ENCODE measurements at places on chromosomes 1 and 21.

GRCh38 chr1:68314151-68314780 lies 81.9 kb upstream of the WLS start:
- DNase-seq = no peak

DNA sequence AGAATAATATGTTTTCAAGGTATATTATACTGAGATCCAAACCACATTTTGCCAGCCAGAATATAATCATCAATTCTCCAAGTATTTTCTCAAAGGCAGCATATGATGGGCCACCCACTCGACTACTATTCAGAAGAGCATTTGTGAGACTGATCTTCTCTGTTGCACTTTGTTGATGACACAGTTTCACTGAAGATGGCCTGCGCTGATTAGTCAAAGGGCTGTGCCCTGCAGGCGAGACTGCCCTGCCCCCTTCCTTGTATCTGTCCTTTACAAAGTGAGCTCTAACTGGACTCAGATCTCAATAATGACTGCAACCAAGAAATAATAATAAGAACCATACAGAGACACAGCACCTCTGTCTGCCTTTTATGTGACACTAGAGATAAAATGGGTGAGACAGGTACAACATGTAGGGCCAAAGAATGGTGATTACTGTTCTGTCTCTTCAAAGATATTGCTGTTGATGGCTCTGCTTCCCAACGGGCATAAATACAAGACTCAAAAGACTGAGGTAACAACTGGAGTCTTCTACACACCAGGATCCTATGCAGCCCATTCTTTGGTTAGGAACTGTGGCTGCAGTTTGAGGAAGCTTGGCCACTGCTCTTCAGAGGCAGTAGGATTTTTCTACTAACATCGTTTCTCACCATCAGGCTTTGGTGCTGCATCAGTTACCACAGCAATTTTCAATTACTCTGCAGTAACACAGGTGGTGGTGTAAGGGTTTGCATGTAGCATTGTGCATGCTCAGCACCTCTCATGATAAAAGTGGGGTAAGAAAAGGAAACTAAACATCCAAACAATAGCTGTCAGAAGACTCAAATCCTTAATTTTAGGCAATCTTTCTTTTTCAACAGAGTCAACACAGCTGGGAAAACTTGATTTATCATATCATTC lies 481.1 kb downstream of the PTBP2 start:
- peak; percentile 54 for DNase-seq

GRCh38 chr1:201710632-201711597 lies 118.0 kb upstream of the IPO9 start:
- DNase-seq = no peak

DNA sequence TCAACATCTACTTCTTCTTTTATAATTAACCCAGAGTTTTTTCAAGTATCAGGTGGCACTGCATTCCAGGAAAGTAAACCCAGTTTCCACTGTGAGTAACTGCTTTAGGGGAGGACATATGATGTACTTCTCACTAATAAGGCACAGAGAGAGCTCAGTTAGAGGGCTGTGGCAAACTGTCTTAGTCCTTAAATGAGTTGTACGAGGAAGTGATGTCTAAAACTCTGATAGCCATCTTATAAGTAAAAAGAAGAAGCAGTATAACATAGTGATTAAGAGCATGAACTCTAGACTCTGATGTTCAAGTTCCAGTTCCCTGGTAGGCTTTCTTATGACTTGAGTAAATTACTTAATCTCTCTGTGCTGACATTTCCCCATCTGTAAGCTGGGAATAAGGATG lies 58.7 kb upstream of the PTGS2 start:
- DNase-seq = no peak

DNA sequence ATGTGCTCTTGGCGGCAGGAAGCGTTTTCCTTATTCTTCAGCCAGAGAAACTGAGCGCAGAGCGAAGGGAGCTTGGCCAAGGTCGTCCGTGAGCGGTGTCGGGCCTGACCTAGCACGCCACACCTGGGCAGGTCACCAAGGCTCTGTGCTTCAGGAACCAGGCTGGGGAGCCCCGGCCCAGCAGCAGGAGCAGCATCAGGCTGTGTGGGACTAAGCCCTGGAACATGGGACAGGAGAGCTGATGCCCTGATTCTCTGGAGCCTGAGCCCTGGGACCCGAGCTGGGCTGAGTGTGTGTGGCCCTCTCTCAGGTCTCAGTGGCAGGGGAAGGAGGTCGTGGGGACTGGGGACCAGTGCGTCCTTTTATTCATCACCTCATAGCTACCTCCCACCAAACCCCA lies 65.2 kb upstream of the ABCG1 start:
- no peak for DNase-seq

DNA sequence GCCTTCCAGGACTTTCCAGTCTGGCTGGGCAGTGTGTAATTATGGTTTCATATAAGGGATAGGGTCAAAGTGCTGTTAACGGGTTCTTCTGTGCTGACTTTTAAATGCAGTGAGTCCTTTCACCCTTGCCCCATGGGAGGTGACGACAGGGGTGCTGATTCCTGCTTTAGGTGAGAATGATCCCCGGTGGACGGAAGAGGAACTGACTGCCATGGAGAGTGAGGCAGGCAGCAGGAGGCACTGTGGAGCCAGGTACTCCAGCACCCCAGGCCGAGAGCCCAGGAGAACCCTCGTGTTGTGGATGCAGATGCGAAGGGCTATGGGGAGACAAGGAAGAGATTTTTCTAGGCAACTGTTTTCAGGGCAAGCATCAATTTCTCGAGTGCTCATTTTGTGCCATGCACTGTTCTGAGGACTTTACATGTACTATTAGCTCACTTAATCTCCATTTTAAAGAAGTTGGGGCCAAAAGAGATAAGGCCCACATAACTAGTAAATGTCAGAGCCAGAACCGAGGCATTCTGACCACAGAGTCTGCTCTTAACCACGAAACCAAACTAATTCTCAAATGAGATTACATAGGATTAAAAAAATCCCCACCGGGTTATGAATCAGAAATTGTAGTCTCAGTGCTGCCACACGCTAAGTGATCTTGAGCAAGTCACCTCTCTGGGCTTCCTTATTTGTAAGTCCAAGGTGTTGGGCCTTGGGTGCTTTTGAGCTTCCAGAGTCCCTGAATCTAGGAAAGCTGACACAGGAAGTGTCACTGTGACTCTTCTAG lies 28.2 kb downstream of the STPG1 start:
- no peak for DNase-seq

DNA sequence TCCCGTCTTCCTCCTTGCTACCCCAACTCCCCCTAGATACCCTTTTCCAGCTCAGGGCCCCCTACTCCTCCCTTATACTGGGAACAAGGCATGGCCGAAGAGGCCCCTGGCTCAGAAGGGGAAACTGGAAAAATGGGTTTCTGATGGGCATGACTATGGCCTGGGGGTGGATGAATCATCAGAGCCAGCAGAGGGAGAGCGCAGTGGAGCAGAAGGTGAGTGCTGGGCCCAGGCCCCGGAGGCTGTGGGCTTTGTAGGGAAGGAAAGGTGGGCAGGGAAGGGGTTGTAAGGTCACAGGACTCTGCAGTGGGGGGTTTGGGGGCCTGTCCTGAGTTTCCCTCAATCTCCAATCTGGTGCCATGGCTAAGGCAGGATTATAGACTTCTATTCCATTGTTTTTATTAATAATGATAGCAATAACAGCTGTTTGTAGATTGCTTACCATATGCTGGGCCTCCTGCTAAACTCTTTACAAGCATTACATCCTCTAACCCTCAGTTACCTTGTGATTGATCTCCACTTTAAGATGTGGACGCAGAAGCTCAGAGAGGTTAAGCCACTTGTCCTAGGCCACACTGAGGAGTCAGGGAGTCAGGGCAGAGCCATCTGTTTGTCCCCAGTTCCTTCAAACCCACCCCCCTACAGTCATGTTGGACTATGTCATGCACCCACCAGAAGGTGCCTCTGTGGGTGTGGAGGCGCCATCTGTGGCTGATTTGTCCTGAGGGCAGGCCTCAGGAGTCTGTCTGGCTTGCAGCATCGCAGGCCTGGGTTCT lies 36.2 kb upstream of the ZNF362 start:
- peak; percentile 89 for DNase-seq

DNA sequence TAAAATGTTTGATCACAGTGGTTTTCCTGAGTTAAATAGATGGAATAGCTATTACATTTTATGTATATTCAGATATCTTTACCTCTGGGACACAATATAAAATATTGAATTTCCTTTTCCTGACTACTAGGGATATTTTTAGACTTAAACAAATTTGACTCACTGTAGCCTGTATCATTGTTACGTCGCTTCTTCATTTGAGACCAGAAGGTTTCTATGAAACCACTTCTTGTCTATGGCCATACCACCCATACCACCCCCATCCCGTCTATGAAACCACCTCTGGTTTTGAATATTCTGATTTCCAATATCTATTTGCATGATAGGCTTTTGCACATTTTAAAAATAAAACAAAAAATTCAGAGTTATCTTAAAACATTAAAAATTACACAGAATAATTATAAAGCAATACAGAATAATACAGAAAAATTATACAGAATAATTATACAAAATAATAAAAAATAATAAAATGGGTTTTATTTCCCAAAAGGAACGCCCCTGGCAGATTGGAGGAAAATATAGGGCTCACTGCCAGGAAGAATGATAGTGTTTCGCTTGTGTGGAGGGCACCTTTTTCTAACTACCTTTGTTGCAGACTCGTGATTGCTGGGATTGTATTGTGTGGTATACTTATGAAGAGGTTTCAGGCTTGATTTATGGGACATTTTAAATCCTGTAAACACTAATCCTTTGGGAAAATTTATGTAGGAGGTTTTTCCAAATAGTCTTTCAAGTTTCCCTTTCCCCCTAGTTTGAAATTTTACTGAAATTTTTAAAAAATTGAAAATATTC lies 4.7 kb downstream of the SPEN start:
- DNase-seq = peak; percentile 10

- DNase-seq = no peak
These were observed 25.0 kb downstream of the PRDX6 start for GRCh38 chr1:173502104-173502503.

DNA sequence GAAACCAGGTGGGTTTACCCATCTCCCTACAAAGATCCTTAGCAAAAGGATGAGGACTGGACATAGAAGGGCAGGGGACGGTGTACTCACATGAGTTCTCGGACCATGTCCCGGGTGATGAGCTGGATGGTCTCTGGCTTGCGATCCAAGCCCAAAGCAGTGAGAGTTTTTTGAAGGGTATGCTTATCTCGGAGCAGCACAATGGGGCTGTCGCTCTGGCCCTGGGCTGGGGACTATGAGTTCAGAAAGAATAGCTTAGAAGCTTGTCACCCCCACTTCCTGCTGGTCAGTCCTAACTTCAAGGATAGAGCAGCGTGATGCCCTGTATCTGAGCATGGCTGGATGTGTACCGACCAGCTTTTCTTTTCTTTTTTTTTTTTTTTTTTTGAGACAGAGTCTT lies 9.6 kb downstream of the CFAP45 start:
- DNase-seq = peak; percentile 53

GRCh38 chr1:71245246-71245645 lies 164.4 kb upstream of the ZRANB2 start:
- no peak for DNase-seq

DNA sequence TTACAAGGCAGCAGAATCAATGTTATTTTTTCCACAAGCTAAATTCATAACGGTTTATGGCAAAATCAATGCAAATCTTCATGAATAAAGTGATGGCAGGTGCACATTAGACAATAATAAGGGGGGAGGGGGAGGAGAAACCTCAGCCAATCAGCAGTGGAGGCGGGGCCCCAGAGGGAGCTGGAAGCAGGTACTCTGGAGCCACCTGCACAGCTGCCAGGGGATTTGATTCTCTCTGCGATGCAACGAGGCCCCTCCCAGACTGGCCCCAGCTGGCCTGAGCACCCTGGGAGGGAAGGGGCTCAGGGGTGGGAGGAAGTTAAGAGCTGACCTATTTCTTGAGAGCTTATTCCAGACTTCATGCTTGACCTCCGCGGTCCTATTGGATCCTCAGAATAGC lies 127.8 kb upstream of the IGSF21 start:
- no peak for DNase-seq

All from RPMI7951 (cell line).